ENCODE measurements at places on chromosomes 7 and 10.

DNA sequence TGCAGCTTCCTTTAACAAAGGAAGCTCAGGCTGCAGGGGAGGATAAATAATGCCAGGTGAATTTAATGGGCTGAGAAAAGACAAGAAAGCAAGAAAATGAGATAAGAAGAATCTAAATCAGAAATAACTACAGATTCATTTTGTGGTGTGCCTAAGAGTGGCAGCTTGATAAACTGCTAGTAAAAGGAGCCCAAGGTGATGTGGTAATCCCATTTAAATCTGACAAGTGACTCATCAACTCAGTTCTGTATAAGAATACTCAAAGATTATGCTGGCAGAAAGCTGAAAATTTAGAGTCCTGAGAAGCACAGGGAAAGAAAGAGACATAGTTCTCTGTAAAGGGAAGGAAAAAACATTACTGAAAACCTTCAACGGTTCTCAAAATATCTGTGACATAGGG is 109.4 kb upstream of the PDE1C start:
- DNase-seq, result no peak

DNA sequence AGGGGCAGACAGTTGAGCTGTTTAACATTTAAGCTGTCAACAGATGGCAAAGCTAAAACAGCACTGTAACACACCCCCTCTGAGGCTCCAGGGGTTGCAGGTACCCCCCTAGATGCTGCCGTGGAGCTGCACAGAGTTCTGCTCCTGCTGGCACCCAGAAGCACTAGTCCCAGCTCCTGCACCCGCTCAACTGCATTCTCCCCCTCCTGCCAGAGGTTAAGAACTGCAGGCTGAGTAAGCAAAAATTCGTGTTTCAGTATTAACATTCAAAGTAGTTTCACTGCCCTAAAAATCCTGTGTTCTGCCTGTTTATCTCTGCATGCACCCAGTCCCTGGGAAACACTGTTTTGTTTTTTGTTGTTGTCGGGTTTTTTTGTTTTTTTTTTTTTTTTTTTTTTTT is 790.8 kb upstream of the KCND2 start:
- DNase-seq, result no peak

- DNase-seq, result no peak
Measured at GRCh38 chr10:100013621-100014020, 3.9 kb upstream of the DNMBP start.

GRCh38 chr7:134034652-134035051 is 92.5 kb upstream of the LRGUK start:
- DNase-seq, result no peak

DNA sequence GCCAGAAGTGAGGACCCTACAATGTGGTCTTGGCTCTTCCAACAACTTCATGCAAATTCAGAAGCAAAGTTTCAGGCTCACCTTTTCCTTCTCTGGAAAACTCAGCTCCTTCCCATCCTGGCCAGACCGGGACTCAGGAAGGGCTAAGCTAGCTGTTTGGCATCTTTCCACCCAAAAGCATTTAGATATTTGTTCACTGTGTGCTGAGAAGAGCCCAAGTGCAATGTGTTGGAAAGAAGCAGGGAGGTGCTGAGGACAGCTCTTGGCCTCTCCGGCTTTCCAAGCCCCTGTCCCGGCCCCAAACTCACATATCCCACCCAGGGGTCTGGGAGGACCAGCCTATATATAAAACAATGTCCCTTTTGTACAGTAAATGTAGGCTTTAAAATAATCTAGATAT is 44.5 kb downstream of the MKI67 start:
- no peak for DNase-seq

DNA sequence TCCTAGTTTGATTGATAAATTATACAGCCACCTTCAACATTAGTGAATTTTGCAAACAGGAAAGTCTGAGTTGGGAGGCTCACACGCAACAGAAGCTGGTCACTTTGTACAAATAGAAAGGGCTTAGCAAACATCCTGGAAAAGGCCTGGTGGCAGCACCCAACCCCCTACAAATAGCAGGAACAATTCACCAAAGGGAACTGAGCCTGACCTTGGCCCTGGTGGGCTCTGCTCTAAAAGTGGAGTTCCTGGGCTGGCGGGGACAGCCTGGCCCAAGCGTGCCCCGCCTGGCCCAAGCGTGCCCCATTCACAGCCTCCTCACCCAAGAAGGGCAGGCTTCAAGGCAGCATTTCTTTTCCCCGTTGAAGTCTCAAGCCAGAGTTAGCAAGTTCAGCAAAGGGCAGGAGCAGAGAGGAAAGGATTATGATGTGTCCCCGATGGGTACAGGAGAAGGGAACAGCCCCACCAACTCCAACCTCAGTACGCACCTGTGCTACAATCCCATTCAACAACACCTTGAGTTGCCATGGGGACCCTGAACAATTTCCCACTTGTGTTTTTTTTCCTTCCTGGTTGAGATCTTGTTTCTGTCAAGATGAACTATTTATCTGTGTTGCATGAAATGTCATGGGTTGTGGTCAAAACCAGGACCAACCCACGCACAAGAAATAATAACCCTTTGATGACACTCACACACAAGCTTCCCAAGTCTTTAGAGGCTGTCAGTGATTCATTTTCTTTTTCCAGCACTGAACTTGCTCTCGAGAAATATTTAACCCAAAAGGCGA is 43.4 kb downstream of the RGS10 start:
- DNase-seq, result no peak

- DNase-seq, result peak; percentile 60
Measured at GRCh38 chr7:37510043-37510634, 61.5 kb upstream of the ELMO1 start.

DNA sequence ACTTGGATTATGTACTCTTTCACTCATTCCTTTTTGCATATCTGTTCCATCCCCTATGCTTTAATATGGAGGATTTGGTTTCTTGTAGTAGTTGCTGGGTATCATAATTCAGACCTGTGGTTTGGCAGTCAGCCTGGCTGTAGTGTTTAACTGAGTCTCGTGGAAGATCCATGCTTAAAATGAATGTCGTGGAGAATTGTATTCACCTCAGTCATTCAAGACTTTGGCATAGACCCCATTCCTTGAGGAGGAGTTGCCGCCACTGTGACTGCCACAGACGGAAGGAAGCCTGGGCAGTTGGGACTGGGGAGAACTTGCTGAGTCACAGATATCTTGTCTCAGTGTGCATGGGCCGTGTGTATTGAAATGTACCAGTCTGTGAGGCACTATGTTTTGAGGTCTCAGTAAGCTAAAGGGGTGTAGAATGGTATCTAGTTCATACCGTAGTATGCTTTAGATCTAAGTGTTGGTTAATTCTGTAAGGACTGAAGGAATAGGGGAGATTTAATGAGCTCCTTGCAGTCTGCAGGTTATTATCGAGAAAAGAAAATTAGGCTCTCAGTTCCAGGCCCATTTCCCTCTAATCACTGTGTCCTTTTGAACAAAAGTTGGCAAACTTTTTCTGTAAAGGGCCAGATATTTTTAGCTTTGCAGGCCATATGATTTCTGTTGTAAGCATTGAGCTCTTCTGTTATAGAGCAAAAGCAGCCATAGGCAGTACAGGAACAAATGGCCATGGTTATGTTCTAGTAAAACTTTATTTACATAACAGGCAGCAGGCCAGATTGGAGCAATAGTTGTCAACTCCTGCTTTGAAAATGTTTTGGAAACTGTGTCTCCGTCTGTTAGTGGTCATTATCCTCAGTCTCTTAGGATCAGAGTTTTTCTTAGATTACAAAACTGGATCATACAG is 76.8 kb downstream of the TPST1 start:
- peak; percentile 40 for DNase-seq

GRCh38 chr10:15353471-15354017 is 17.5 kb downstream of the FAM171A1 start:
- DNase-seq, result peak; percentile 32

DNA sequence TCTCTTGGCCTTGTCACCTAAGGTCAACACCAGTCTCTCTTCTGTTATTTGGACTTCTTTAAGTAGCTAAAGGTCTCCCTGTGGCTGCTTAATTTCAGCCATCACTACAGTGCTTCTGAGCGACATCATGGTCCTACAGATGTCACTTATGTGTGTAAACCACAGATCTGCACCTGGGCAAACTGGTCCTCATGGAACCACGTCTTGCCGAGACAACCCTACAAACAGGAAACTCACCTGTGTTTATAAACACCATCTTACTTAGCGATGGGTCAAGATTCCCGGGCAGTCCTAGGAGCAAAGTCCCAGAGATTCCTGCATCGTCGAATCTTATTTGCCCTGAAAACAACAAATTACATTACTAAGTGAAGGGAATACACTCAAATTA is 27.8 kb downstream of the KLF6 start:
- DNase-seq, result no peak

- no peak for DNase-seq
Measured at GRCh38 chr10:44032216-44032615, 352.7 kb downstream of the CXCL12 start.
